ENCODE measurements at places on chromosomes 11 and 22.

GRCh38 chr11:101929294-101929915 is 13.1 kb upstream of the ANGPTL5 start:
- DNase-seq, result no peak

- DNase-seq, result no peak
These were observed 330.5 kb downstream of the TBC1D22A start for GRCh38 chr22:47092896-47093311.

GRCh38 chr11:12416552-12416951 is 39.2 kb downstream of the PARVA start:
- DNase-seq, result no peak

- no peak for DNase-seq
These were observed 120.5 kb downstream of the MN1 start for GRCh38 chr22:27681037-27681436.

- DNase-seq, result no peak
These were observed 66.5 kb downstream of the LARGE2 start for GRCh38 chr11:45988921-45989320.

DNA sequence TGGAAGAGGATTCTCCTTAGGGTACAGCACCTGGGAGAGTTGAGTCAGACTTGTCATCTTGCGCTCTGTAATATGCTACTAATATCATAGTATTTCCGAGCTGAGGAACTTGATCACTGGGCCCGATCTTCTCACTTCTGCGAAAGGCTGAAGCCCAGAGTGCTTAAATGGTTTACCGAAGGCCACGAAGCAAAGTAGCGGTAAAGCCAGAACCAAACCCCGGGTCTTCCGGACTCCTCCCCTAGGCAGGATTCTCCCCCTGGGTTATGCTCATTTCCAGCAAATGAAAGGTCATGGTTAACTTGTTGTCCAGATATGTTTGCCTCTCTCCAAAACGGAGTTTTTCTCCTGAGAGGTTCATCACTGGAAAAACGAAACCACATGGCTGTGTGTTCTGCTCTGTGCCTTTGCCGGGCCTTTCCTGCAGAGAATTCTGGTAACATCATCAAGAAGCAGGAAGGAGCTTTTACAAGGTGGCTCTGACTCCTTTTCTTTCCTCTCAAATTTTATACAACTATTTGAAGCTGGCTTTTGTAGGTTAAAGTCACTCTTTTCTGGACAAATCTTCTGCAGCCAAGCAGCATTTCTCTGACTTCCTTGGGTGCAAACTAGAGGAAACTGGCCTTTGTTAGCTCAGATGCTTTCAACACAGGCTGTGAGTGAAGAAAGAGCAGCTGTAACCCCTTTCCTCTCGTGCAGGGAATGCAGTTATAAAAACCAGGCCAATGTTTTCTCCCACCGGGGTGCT is 35.5 kb downstream of the UBASH3B start:
- no peak for DNase-seq

GRCh38 chr11:117143390-117143789 is 697 bp upstream of the PAFAH1B2 start:
- DNase-seq, result peak; percentile 22

DNA sequence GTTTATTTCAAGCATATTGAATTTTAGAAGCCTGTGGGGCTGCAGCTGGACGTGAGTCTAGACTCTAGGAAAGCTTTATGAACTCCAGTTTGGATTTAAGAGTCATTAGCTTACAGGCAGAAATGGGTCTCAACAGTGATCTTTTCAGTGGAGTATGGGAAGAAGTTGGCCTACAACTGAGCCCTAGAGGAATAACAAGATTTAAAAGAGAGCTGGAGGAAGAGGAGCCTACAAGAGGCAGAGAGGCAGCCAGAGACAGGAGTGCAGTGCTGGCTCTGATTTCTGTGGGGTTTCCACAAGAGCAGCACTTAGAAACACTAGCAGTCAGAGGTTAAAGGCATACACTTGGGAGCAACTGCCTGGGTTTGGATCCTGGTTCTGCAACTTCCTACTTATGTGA is 17.9 kb downstream of the APOL5 start:
- DNase-seq, result no peak

- no peak for DNase-seq
These were observed 147.5 kb downstream of the DSCAML1 start for GRCh38 chr11:117649296-117650055.

GRCh38 chr22:23063539-23064380 is 6.6 kb upstream of the GNAZ start:
- no peak for DNase-seq

DNA sequence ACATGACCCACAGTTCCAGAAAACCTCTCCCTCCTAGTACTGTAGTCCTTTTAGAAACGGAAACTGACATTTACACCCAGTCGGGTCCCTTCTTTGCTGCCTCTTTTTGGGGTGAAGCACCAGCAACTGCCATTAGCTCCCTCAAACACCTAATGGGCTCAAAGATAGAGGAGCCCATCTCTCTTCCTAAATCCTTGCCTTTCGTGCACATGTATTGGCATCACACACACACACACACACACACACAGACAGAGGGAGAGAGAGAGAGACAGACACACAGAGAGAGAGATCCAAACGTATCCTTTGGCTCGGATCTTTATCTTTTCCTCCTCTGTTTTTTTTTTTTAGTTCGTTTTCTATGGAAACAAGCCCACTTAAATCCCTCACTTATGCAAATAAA is 716 bp downstream of the GRM5 start:
- no peak for DNase-seq

DNA sequence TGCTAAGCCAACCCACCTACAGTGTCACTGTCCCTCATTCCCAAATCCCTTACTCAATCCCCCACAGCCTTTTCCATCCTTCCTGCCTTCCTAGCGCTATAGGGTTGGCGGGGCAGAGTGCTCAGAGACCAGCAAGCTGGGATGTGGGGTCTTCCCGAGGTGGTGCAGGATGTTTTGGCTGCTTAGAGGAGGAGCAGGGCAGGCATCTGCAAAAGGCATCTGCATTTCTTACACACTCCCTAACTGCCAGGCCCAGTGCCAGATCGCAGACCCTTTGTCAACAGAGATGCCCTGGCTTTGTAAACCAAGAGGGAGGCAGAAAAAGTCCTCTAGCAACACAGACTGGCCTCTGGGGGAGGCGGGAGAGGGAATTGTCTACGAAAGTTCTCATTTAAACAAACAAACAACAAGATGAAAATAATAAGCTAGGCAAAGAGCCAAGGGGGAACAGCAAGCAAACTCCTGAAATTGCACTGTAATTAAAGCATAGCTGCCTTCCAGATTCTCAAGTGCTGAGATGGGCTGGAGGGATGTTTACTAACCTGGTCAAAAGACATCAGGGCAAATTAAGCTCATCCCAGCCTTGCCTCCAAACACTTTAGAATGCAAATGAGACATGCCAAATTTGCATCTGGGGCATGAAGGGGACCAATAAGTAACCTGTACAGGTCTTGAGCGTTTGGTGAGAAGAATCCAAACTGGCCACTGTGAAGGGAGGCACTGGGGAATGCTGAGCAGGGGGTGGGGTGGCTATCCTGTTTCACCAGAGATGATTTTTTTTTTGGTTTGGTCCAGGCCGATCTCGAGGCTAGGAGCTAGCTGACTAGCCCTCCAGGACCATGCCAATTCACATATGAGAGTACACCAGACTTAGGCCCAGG is 38.1 kb upstream of the ADA2 start:
- DNase-seq, result no peak

Measured in activated naive CD8-positive, alpha-beta T cell treated with anti-CD3 and anti-CD28 coated beads, Interleukin-2, amount 50 U/mL, for 24 hours (primary cell).